ENCODE measurements at places on chromosomes 2 and 18.

- DNase-seq = no peak
These were observed 261.0 kb upstream of the DDX18 start for GRCh38 chr2:117553448-117553847.

GRCh38 chr2:196337208-196337953, 166.0 kb upstream of the STK17B start:
- DNase-seq = no peak

- no peak for DNase-seq
These were observed 96.2 kb downstream of the TANC1 start for GRCh38 chr2:159064446-159065301.

GRCh38 chr2:150587547-150588505, 100.4 kb upstream of the RND3 start:
- no peak for DNase-seq

- no peak for DNase-seq
These were observed 2.5 kb downstream of the CABLES1 start for GRCh38 chr18:23137788-23138216.

- no peak for DNase-seq
These were observed 14.7 kb downstream of the LINC00305 start for GRCh38 chr18:64134044-64134747.

DNA sequence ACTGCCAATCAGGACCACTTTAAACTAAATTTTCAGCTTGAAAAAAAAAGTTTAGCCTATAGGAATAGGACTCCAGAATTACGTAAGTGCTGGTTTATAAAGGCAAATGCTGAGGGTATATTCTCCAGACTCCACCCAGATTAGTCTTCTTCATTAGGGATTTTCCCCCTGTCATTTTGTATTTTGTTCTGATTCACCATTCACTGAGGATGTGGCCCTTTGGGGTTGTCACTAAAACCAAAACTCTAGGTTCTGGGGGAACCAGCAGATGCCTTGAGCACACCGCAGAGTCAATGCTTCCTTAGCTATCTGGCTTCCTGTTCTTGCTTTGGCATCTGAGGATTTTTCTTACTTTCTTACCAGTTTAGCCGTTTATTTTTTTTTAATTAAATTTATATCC, 10.5 kb downstream of the SCYGR4 start:
- DNase-seq = no peak

DNA sequence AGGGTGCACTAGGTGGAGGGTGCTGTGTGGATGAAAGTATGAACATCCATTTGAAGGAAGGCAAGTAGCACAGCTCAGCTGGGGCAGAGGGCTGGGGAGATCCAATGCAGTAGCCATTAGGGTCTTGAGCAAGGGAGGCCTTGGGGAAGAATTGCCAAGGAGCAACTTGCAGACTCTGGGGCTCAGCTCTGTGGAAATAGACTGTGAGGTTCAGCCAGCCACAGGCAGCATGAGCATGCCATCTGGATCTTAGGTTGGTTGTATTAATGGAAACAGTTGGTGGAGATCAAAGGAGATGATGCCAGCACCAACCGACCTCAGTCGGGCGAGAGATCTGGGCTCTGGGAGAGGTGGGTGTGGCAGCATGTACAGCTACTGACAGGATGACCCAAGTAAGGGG, 5.6 kb downstream of the ZAP70 start:
- no peak for DNase-seq

- DNase-seq = no peak
These were observed 9.5 kb downstream of the NFATC1 start for GRCh38 chr18:79405019-79405780.

DNA sequence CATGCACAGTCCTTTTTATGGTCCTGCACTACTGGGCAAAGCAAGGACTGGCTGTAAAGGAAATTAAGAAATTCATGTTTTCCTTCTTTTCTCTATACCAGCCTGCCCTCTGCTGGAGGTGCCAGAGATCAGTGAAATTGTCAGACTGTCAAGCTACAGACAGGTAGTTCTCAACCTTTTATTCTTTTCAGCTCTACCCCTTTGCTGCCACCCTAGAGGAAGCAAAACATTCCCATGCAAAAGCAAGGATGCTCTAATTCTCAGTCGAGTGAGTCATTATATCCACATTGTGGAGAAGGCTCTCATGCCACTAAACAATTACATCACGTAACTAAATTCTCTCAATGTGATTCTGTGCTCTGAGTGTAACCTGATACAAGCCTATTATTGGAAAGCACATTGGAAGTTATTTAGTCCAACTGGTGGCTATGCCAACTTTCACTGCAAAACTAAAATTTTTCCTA, 25.0 kb upstream of the RAPGEF4 start:
- peak; percentile 56 for DNase-seq

- no peak for DNase-seq
These were observed 203.7 kb upstream of the ZNF804A start for GRCh38 chr2:184394642-184395041.

DNA sequence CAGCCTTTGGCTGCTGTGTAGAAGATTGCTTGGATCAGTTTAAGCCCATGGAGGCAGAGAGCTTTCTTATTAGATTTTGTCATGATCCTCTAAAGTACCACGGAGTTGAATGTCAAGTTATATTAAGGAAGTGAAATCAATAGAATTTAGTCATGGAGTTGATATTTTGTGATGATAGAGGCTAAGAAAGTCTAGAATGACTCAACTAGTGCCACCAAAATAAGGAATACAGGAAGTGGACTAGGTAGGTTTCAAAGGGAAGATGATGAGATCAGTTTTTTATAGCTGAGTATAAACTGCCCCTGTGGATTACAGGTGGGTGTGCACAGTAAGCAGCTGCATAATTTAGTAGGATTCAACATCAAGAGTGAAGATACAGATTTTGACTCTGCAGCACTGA, 25.2 kb downstream of the FBXO36 start:
- no peak for DNase-seq

DNA sequence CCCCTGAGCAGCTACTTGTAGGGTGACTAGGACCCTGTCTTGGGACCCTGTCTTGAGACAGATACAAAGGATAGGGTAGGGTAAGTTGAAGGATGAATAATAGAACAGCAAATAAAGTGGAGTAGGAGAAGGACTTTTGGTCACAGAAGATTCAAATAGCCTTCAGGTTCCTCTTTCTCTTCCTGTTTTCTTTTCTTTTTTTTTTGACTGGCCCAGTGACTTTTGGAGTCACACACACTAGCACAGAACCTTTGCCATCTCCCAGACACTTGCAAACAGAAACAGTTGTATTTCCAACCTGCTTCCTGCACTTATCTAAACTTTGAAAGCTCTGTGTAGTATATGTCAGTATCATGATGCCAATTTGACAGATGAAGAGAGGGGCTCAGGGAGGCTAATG, 108.2 kb downstream of the TDRD15 start:
- no peak for DNase-seq

DNA sequence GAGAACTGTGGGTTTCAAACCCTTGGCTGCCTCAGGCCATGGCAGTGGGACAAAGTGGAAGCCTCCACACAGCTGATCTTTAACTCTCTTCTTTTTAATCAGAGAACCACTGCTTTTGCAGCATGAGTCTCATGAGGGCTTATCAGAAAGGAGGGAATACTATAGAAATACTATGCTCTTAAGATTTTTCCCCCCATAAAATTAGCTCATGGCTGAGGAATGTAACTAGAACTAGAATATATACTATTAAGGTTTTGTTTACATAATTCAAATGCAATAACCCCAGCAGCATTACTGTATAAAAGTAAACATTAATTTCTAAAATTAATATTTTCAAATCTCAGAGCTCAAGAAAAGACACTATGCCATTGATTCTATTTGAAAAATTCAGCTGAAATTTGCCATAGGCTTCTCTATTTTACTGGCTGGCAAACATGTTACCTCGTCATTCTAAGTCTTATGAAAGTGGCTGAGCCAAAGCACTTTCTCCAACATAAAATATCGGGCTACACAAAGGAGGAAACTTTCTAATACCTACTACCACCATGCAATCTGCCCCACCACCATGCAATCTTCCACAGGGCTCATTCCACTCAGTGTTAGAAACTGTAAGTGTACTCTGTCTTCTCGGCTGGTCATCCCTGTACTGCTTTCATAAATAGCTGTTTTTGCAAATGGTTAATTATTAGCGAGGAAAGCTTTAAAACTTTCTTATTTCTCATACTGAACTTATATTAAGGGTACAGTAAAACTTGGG, 42.5 kb downstream of the WDR35 start:
- no peak for DNase-seq

- no peak for DNase-seq
These were observed 102.3 kb downstream of the STPG4 start for GRCh38 chr2:47052847-47053246.

GRCh38 chr2:30201990-30202389, 29.3 kb upstream of the LBH start:
- no peak for DNase-seq

DNA sequence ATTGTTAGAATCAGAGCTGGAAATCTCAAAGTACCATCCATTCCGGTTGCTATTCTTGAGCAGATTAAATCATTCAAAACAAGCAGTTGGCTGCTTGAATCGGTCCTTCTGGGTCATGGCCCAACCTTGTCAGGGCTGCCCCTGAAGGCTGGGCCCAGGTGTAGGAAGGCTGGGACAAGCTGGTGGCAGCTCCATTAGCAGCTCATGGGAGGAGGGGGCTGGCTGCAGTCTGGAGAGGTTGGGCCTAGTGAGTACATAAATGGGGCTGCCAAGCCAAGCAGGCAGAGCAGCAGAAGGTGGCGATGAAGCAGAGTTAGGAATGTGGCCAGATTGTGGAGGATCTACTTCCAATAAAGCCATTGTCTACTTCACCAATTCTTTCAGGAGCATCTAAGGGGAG, 81.4 kb downstream of the ADCYAP1 start:
- DNase-seq = no peak

DNA sequence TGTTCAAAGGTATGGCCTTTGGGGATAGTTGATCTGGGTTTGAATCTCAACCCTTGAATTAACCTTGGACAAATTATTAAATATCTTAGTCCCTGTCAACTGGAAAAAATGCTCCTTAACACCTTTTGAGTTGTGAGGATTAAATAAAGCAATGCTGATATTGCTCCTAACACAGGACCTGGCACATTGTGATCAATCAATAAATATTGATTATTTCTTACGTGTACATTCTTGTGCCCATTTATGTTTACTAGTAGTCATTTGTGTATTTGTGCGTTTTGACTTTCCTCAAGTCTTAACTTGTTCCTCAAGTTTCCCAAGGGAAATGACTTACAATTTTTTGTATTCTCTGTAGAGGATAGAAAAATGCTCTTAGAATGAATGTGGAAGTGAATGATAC, 19.6 kb upstream of the FIGN start:
- DNase-seq = no peak

DNA sequence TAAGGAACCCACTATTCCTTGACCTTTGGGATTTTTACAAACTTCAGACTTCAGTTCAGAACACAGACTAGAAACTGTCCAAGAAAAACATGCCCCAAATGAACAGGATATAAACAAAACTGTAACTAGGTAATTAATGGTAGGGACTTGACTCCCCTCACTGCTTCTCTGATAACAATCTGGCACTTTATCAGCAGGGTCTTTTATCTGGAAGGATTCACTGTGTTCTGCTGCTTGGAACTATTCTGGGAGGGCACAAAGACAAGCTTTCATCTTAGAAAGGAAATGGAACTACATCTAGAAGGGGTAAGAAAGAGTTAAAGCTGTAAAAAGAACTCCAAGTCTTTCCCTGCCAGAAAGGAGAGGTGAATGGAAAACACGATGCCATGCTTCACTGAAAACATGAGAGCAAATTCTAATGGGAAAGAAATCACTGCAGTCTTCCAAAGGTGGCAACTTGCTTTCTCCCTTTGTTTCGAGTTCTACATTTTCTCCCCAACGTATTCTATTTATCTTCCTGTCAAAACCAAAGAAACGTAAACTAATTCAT, 181.2 kb downstream of the THADA start:
- DNase-seq = no peak

DNA sequence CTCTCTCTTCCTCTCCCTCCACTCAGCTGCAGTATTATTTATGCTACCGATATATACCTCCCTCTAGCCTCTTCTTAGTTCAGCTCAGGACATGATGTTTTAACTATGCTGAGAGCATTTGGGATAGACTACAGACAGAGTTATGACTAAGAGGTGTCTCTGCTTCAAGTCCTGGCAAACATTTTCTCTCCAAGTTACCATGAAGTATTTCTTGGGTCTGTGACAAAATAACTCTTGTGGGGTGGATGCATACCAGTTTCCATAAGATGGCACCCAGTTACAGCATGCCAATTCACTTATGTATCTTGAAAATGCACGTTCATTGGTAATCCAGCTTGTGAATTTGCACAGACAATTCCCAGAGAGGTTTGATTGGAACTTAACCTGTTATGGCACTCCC, 737.6 kb downstream of the SLC4A3 start:
- no peak for DNase-seq

DNA sequence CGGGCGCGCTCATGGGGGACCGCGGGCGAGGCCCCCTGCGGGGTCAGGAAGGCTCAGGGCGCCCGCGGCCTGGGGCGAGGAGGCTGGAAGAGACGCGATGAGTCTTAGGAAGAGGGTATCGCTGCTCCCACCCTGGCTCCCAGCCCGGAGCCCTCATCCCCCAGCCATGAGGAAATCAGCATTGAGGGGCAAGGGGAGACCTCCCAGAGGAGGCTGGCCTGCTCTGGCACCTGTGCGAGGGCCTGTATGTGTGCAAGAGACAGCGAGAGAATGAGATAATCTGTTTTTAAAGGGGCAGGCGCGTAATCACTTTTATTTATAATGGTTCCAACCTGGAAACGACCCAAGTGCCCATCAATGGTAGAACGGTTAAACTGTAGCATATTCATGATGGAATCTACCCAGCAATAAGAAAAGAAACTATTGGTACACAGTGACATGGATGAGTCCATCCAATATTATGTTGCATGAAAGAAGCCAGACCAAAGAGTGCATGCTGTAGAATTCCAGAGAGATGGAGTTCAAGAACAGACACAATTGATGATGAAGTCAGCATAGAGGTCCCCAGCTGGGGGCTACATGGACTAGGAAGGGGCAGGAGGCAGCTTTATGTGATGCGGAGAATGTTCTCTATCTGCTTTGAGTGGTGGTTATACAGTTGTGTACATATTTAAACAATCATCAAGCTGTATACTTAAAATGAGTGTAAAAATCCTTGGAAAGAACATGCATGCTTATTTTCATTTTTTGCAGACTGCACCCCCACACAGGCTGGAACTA, 14.4 kb downstream of the FBXO41 start:
- no peak for DNase-seq

GRCh38 chr2:239778861-239779558, 246.1 kb downstream of the NDUFA10 start:
- DNase-seq = peak; percentile 36

DNA sequence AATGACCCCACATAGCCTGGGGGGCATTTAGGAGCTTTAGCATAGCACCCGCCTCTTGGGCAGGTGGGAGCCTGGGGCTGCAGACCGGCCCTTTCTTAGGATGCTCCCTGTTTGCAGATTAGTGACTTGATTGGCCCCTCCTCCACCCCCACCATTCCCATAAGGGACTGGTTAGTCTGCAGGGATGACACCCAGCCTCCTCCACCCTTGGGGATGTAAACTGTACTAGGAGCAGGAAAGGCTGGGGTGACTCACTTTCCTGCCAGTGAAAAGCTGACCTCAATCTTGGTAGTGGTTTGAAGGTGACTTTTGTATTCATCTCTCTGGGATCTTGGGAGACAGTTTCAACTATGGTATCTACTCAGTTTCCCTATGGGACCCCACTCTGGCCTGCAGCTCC, 24.2 kb downstream of the CTIF start:
- DNase-seq = peak; percentile 76

- no peak for DNase-seq
These were observed 850.8 kb downstream of the LRP1B start for GRCh38 chr2:141280037-141280436.
